ENCODE measurements at places on chromosomes 1 and 21.

- no peak for DNase-seq
Observed at GRCh38 chr1:214303141-214303930, 22.4 kb downstream of the SMYD2 start.

- DNase-seq, result no peak
Observed at GRCh38 chr1:16905110-16905867, 9.5 kb downstream of the RNU1-2 start.

GRCh38 chr1:221708076-221708571 is 33.8 kb downstream of the DUSP10 start:
- no peak for DNase-seq

- peak; percentile 71 for DNase-seq
Observed at GRCh38 chr1:1136547-1137230, 20.8 kb upstream of the C1orf159 start.

DNA sequence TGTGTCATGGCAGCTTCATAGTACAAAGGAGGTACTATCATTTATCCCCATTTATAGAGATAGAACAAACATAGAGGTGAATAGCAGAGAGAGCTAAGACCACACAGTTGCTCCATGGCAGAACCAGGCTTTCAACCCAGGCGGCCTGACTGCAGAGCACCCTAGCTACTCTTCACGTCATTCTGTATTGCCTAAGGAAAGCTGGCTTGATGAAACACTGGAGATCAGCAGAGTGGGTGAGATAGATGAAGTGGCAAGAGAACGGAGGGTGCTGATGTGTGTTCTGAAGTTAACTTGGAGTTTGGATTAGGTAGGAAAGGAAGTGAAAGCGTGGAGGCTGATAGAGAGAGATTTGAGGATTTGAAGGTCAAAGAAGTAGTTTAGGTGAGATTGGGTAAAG is 47.9 kb upstream of the RWDD3 start:
- DNase-seq, result no peak

GRCh38 chr1:30359539-30360220 is 363.7 kb downstream of the MATN1 start:
- no peak for DNase-seq

DNA sequence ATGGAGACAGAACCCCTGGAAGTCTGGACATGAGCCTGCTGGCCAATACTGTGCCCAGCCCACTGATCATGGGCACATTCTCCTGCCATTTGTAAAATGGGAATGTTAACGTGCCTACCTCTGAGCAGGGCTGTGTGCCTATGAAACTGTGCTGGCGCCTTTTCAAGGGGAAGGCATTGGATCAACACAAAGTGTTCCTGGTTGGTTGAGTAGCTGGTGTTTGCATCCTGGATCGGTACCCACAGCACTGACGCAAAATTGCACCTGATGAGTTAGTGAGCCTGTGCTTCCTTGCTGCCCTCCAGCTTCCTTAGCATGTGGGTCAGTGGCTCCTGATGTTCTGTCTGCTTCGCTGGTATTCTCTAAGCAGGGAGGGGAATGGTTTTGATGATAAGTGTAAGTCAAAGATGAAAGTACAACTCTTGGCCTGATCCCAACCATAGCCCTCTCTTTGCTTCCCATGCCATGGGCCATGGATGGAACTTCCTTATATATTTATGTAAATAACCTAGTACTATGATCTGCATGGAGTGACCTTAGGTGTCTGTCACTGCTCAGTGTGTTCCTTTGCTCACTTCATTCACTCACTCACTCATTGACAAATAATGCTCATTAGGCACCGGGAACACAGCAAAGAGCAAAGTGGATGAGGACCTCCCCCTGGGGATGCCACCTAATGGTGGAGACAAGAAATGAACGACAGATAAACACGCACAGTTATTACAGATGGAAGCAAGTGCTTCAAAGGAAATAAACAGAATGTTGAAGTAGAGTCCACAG is 22.7 kb downstream of the MAB21L3 start:
- no peak for DNase-seq

DNA sequence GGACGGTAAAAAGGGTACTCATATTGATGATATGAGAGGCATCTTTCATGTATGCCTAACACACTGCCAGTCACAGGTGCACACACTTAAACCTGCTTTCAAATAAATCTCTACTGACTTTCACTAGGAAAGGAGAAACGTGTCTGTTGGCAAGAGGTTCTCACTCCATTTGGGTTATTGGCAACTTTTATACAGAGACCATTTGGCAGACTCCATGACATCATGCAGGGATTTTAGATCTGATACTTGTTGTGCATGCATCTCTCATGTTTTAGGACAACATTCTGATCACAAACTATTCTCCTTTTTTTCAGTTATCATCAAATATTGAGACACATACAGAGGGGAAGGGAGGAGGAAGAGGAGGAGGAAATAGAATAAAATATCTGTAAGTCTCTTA is 31.5 kb downstream of the RGS7 start:
- DNase-seq, result no peak

DNA sequence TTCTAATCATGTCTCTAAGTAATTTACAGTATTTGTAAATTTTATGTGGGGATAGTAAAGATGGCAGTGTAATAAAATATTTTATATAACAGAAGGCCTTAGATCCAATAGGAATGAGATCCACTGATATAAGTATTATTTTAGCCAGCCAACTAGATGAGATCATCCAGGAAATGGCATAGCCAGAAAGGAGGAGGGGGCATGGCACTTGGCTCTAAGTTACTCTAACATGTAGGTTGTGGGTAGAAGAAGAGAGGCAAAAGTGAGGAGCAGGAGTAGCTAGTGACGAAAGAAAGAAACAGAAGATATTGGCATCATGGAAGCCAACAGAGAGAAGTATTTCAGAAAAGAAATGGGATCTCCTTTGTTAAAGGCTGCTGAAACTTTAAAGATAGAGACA is 426.1 kb downstream of the PTPRC start:
- no peak for DNase-seq

DNA sequence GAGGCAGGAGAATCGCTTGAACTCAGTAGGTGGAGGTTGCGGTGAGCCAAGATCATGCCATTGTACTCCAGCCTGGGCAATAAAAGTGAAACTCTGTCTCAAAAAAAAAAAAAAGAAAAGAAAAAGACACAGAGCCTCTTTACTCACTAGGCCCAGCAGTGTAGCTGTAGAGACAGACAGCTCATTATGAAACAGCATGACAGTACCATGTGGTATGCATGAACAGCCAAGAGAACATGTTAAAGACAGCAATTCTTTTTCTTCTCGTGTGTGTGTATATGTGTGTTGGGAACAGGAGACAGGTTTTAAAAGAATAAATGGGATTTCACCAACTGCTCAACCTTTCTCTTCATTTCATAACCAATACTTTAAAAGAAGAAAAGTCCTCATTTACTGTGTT is 118.8 kb downstream of the PIK3R3 start:
- no peak for DNase-seq

DNA sequence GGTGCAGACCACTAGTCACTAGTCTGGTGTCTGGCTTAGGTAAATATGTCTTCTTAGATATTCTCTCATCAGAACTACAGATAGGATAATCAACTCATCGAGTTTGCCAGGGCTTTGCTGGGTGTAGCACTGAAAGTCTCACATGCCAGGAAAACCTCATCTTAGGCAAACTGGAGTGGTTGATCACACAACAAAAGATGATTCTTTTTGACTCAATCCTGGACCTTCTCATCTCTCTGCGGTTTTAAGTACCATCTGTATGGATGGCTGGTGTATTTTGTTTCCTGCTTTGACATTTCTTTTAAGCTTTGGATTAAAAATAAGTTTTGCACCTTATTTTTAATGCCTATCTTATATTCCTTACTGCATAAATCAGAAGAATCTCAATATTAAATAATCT is 11.3 kb downstream of the GBP2 start:
- no peak for DNase-seq

Data from Calu3 (cell line).